ENCODE measurements at places on chromosomes 4 and X. TPM values are rescaled to one million over a fixed set of nuclear protein-coding genes. Genes with fewer than 3 reads are reported as not detected.

The TSPAN6 gene
- 1.1 TPM for total RNA-seq

The MAGEA2 gene
- total RNA-seq, result not detected

The FMR1 gene
- total RNA-seq, result 13.5 TPM

The CSAG1 gene
- total RNA-seq, result not detected

The GPAT3 gene
- total RNA-seq, result 19.4 TPM

All from hematopoietic multipotent progenitor cell (in vitro differentiated cells).